ENCODE measurements at places on chromosomes 3 and 15.

GRCh38 chr15:93451265-93451664, 362.3 kb upstream of the RGMA start:
- DNase-seq: no peak

GRCh38 chr3:31968927-31969418, 12.1 kb downstream of the OSBPL10 start:
- no peak for DNase-seq

DNA sequence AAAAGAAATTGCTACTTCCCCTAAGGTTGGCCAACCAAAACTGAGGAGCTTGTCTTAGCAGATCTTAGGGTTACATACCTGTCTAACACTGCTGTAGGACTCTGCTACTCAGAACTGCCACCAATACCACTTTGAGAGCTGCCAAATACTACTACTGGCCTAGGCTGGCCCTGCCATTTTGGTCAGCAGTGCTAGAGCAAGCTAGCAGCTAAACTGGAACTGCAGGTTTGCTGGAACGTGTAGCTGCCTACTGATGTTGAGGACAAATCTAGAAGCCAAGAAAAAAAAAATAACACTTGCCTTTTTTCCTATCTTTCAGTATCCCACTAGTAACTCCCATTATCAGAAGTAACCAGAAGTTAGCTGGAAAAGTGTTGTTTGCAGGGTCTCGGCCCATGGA, 387.4 kb downstream of the RBMS3 start:
- DNase-seq: no peak

DNA sequence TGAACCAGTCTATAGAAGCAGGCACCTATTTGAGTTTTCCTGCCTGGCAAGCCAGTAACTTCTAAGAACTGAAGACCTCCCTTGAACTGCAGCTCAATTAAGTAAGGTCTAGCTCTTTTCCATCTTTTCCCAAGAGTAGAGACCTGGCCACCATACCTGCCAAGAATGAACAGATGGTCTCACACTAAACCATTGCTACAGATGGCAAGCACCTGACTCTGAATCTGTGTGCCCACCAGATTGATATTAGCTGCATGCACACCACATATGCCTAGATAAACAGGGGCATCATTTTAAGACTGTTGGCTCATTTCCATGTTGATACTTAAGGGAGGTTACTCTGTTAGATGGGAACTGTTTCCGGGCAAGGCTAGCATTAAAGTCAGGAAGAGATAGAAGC, 34.8 kb upstream of the GSK3B start:
- no peak for DNase-seq

- no peak for DNase-seq
These were observed at the start of gene CTXN2 for GRCh38 chr15:48191574-48192225. TSS of gene CTXN2 (plus strand) at chr15:48191665. CDS start at chr15:48201301, 9,636 bp downstream.

GRCh38 chr3:123409443-123410148, 39.3 kb downstream of the ADCY5 start:
- no peak for DNase-seq

All from activated CD4-positive, alpha-beta T cell treated with anti-CD3 and anti-CD28 coated beads, Interleukin-2, amount 50 U/mL, for 16 hours (primary cell).